ENCODE measurements at places on chromosomes 4 and X.

DNA sequence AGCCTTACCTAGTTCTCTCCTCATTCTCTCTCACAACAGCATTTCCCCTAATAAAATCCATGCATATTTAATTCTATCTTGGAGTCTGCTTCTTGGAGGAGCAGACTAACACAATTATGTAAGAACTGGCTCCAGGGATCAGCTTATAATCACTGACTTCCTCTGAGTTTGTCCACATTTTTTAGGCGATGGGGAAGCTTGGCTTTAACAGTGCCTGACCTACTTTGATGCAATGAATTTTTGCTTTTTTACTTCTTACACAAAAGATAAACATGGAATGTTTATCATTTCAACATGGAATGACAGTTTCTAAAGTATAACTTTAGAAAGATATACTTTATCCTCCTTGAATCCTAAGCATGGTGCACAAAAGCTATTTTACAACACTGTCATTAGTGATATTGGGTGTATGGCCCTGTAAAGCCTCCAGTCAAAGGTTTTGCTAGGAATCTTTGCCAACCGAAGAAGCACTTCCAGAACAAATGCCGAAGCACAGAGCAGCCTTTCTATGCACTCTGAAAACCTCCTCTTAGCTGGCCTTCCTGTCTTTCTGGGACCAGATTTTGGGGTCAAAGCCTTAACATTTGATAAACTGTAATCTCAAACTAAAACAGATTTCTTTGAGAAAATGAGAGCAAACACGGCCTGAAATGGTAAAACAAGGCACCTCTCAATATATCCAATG is 736 bp downstream of the BDH2 start:
- peak; percentile 40 for DNase-seq

- no peak for DNase-seq
Measured at GRCh38 chr4:94931626-94932025, 173.9 kb downstream of the BMPR1B start.

GRCh38 chrX:585115-585808 is 45.3 kb upstream of the SHOX start:
- DNase-seq, result no peak

DNA sequence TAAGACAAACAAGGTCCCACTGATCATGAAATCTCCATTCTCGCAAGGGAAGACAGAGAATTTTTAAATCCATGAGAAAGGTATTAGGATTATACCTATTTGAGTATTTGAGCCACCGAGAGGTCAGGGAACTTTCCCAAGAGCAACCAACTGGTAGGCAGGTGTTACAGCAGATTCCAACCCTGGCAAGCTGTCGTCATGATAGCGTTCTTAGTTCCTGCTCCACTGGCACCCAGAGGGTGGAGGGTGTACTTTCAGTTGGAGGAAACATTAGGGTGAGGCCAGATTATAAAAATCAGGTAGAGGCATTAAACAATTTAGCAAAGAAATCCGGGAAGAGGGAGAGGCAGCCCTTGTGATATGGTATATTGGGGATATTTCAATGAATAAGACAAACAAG is 23.3 kb downstream of the COQ2 start:
- no peak for DNase-seq

GRCh38 chrX:80807606-80807991 is 2.1 kb downstream of the BRWD3 start:
- peak; percentile 35 for DNase-seq

GRCh38 chr4:5618051-5618960 is 90.1 kb downstream of the EVC2 start:
- no peak for DNase-seq

- DNase-seq, result no peak
Measured at GRCh38 chrX:40006106-40007017, 91.4 kb downstream of the BCOR start.

Measured in kidney glomerular epithelial cell (primary cell).